ENCODE measurements at places on chromosomes 7 and 10.
A peak's percentile ranks its signal among the peaks of the same experiment; 100 is the strongest.

- no peak for DNase-seq
These were observed 6.3 kb downstream of the HOXA4 start for GRCh38 chr7:27124096-27124901.

DNA sequence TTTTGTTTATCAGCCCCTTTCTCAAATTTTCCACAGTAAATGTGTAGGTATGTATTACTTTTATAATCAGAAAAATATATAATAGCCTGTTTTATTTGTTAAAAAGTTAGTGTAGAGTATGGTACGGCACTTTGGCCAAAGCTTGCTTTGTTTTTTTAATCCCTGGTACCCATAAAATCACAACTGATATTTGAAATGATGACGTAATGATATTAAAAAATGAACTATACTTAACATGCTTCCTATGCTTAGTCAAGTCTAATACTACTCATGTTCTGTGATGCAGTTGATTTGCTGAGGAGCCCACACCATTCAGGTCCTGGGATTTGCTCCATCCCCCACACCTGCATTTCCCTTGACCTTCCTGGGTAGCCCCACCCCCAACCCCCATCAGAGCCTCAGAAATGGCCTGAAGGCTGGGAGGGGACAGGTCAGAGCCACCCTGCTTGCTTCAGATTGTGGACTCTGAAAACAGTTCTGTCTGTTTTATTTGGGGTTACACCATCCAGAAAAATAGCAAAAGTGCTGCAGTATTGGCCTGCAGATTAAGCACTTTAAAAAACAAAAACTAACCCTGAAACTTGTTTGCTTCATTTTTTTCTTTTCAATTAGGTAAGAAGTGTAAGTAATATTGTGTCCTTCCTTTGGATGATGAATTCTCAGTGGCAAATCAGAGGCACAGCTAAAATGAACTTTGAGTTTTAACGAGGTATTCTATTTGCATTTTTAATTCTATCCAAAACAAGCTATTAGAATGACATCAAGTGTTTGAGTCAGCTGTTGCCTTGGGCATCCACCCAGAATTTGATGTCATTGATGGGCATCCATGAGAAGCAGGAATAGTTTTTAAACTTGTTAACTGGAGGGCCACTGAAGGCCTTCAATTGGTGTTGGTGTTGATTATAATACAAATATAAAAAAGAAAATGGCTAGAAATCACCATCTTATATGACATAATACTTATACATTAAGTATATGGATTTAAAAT, 23.3 kb downstream of the PLCE1 start:
- DNase-seq = no peak

GRCh38 chr10:17423632-17424186, 30.7 kb downstream of the ST8SIA6 start:
- DNase-seq = no peak

DNA sequence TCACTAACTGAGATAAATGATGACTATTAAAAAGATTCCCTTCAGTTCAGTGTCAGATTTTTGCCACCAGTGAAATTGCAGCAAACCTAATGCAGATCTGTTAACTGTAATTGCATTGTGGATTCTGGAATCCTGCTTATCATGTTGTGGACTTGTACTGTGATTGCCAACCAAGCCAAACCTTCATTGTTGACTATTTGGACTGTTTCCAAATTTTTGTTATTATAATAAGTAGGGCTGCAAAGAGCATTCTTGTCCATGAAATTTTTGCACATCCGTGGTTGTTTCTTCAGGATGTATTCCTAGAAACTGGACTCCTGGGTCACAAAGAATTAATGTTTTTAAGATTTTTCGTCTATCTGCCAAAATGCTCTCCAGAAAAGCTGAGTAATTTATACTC, 281.6 kb upstream of the ZMIZ1 start:
- no peak for DNase-seq

DNA sequence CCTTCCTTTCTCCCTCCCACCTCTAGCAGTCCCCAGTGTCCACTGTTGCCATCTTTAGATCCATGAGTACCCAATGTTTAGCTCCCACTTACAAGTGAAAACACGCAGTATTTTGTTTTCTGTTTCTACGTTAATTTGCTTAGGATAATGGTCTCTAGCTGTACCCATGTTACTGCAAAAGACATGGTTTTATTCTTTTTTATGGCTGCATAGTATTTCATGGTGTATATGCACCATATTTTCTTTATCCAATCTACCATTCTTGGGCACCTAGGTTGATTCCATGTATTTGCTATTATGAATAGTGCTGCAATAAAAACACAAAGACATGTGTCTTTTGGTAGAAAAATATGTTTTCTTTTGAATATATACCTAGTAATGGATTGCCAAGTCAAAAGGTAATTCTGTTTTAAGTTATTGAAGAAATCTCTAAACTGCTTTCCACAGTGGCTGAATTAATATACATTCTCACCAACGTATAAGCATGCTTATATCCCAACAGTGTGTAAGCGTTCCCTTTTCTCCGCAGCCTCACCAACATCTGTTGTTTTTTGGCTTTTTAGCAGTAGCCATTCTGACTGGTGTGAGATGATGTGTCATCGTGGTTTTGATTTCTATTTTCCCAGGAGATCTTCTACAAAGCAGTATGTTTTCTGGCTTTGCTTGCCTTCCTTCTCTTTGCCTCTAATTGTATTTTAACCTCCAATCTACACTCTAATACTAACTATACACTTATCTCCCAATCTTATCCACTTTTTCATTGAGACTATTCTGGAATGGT, 179.5 kb upstream of the PHF14 start:
- no peak for DNase-seq

DNA sequence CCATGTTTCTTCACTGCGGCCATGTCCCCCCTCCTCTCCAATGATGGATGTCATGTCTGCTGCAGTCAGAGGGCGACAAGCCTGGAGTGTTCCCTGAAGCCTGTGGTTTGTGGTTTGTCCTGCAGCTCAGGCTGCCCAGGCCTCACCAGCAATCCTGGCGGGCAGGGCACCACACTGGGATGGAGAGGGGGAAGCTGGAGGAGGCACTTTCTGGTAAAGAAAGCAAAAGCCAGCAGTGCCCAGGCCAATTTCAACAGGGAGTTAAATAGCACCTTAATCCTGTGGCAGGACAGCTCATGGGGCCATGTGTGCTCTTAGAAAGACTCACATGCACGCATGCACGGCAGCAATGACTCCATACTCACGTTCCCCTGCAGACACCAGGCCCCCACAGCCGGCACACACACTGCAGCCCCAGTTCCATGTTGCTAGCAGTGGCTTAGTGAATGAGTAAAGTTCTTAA, 158.3 kb downstream of the EGFR start:
- DNase-seq = no peak

GRCh38 chr7:91251877-91252276, 12.4 kb upstream of the FZD1 start:
- no peak for DNase-seq

- DNase-seq = no peak
These were observed 138.8 kb downstream of the DKK1 start for GRCh38 chr10:52452600-52453493.

GRCh38 chr10:63462442-63462841, 3.3 kb downstream of the JMJD1C start:
- no peak for DNase-seq

GRCh38 chr7:2688409-2689342, 674 bp downstream of the AMZ1 start:
- no peak for DNase-seq

GRCh38 chr10:35347121-35347562, 10.8 kb downstream of the CCNY start:
- no peak for DNase-seq

DNA sequence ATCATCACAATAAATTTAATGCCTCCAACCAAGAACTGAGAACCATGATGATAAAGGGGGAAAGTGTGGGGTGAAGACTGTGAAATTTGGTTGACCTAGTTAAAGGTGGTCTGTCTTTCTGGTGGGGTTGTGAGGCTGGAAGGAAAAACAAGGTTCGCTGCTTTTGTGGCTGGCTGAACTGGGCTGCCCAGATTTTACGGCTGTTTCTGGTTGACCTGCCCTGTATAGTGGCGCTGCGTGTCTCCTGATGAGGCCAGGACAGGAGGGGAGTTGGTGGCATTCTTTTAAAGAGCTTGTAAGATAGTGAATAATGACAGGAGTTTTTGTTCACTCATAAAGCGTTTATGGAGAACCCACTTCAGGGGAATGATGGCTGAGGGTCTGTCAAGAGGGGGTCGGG, 101.8 kb downstream of the CYP26A1 start:
- no peak for DNase-seq

DNA sequence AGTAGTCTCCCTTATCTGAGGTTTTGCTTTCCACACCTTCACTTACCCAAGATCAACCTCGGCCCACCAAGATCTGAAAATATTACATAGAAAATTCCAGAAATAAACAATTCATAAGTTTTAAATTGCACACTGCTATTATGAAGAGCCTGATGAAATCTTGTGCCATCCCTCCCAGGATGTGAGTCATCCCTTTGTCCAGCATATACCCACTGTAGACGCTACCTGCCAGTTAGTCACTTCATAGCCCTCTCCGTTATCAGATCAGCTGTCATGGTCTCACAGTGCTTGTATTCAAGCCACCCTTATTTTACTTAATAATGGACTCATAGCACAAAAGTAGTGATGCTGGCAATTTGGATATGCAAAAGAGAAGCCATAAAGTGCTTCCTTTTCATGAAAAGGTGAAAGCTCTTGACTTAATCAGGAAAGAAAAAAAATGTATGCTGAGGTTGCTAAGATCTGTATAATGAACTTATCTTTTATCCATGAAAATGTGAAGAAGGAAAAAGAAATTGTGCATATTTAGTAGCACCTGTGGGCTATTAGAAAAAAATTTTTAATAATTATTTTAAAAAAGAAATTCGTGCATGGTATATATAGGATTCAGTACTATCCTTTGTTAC, 9.8 kb upstream of the MRPS16 start:
- DNase-seq = no peak

- no peak for DNase-seq
These were observed 458.6 kb downstream of the PLXNA4 start for GRCh38 chr7:132117636-132118035.

- DNase-seq = peak; percentile 86
These were observed at the start of gene ENO4 for GRCh38 chr10:116849248-116850057. TSS of gene ENO4 (plus strand) at chr10:116849499. CDS start at chr10:116849567, 68 bp downstream.

DNA sequence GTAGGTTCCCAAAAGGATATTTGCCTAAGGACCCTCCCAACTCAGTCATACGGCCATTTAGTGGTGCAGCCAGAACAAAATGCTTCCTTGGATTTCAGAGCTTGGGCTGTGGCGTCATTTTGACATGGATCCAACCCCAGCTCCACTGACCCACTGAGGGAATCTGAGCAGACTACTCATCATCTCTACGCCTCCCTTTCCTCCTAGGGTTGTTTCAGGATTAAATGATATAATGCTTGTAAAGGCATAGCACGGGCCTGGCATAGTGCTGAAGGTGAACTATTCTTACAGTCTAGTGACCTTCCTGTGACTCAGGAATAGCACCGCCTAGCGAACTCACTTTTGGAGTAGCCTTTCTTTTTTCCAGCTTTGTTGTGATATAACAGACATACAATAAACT, 70.3 kb upstream of the LOXL4 start:
- no peak for DNase-seq

GRCh38 chr7:74066626-74067025, 17.0 kb upstream of the LIMK1 start:
- DNase-seq = no peak

DNA sequence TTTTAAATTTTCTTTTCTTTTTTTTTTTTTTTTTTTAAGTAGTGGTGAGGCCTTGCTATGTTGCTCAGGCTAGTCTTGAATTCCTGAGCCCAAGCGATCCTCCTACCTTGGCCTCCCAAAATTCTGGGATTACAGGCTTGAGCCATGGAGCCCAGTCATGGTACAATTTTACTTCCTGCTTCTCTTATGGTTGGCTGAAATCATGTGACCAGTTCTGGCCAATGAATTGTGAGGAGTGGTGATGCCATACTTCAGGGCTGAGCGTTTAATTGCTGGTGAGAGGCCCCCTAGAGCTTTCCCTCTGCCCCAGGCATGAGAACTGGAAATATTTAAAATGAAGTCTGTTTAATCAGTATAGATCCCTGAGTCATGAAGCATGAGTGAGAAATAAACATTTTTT, 22.2 kb upstream of the BAIAP2L1 start:
- DNase-seq = no peak

DNA sequence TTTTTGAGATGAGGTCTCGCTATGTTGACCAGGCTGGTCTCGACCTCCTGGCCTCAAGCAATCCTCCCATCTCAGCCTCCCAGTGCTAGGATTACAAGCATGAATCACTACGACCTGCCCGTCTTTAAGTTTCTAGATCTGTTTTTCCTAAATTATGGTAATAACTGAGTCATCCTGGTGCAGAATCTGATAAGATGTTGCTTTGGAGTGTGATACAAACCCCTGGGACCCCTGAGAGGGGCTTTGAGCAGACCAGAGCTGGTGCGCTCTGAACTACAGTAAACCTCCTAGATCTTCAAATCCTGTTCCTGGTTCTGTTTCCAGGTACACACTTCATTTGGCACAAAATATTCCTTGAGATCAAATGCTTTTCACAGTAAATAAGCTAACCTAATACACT, 34.2 kb downstream of the RPP38 start:
- DNase-seq = no peak

DNA sequence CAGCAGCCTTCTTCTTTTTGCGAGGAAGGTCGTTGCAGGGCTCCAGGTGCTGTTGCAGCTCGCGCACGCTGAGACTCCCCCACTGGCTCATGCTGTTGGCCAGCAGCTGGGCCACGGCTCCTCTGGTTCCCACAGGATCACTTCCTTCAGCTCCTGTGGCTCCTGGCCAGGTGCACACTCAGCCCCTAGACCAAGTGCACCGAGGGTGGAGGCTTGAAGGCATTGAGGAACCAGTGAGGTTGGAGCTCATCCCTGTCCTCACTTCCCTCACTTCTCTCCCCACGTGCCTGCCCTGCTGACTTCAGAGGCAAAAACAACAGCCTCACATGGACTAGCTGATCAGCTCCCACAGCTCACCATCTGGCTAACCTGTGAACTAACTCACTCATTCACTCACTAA, 46.2 kb upstream of the ADRB1 start:
- no peak for DNase-seq

DNA sequence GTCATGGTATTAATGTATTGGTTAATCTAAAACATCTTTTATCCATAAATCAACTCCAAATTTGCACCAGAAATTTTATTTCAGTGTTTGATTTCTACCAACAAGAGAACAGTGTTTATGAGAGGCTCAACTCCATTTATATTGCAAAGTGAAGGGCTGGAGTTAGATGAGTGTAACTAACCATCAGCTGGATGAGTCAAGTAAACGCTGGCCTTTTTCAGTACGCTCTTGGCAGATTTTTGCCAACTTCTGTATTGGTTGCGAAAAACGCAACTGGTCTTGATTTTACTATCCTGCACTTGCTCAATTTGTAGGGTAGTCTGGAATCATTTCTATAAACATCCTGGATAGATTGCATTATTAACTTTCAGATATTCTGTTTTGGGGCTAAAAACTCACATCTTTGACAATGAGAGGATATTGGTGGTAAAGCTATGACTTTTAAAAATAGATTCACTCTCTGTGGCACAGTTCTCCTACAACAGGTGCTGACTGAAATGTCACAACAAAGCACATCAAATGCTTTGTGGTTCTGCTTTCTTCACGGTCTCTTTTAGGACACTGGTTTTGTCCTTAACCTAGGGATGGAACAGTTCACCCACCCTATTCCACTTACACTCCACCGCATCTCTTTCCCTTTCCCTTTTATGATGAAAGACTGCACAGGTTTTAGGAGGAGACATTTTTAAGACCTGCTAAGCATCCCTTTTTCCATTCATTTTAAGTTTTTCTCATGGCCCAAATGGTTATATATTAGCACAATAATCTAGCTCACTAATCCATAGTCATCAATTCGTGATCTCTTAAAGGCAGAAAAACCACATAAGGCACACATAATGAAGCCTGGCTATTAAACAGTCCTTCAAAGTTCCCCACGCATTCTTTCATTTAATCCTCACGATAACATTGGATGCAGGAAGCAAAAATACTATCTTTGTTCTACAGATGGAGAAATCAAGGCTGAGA, 12.8 kb downstream of the CACNA2D1 start:
- no peak for DNase-seq
